ENCODE measurements at places on chromosomes 2 and 18.

GRCh38 chr2:98463081-98463481 is 18.4 kb downstream of the INPP4A start:
- DNase-seq, result no peak

DNA sequence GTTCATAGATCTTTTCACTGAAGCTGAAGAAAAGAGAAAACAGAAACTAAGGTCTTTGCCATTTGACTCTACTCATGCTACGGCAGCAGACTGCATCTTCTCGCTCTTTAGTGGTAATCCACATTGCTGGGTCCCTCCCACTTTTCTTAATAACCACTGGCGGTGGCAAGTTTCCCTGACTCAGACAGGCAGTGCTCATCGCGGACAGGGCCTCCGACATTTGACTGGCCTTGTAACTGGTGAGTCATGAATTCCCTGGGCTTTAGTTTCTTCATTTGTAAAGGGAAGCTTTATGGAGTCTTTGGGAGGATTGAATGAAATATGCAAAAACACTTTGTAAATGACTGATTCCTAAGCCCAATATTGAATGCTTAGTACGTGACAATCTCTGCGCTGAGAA is 238.2 kb upstream of the RBBP8 start:
- peak; percentile 84 for DNase-seq

- DNase-seq, result no peak
These were observed 433.7 kb upstream of the RAB12 start for GRCh38 chr18:8175501-8176061.

DNA sequence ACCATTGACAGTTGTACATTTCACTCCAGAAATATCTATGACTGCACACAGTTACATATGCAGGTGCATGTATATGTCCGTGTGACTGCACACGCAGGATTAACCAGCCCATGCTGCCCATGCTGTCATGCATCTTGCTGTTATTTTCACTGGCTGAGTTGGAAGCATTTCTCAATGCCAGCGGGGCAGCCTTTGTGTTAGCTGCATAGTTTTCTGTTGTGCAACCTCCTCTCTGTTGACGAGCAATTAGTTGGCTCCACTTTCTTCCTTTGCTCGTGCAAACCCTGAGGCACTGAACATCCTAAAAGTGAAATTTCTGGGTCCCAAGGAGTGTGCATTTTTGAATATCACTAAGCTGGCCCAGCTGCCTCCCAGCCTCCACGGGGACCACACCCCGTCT is 133.4 kb upstream of the GLI2 start:
- no peak for DNase-seq

DNA sequence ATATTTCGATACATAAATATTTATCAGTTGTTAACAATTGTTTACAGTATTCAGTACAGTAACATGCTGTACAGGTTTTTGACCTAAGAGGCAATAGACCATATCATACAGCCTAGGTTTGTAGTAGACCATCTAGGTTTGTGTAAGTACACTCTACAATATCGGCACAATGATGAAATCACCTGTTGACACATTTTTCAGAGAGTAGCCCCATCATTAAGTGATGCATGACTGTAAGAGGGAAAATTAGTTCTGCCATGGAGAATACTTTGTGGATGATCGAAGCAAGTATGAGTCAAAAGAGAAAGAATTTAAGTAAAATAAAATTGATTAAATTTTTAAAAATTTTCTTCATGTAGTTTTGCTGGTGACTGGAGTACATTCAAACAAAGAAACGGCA is 32.6 kb downstream of the VIT start:
- DNase-seq, result no peak

- DNase-seq, result peak; percentile 26
These were observed 73.0 kb downstream of the CTNNA2 start for GRCh38 chr2:79585701-79586433.

- DNase-seq, result no peak
These were observed 86.3 kb upstream of the LRRTM4 start for GRCh38 chr2:77608510-77608909.

DNA sequence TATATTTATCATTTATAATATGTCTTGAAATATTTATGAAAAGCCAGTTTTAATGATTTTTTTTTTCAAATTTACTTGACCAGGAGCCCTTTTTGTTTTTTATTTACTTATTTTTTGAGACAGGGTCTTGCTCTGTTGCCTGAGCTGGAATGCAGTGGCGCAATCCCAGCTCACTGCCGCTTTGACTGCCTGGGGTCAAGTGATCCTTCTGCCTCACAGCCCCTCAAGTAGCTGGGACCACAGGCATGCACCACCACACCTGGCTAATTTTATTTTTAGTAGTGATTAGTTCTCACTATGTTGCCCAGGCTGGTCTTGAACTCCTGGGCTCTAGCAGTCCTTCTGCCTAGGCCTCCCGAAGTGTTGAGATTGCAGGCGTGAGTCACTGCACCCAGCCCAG is 5.7 kb downstream of the EPB41L5 start:
- no peak for DNase-seq

GRCh38 chr2:216350214-216350791 is 22.0 kb downstream of the MARCHF4 start:
- peak; percentile 68 for DNase-seq

GRCh38 chr18:58302811-58303210 is 258.8 kb downstream of the NEDD4L start:
- DNase-seq, result no peak

- DNase-seq, result no peak
These were observed 25.6 kb downstream of the B3GNT7 start for GRCh38 chr2:231421051-231421580.

- no peak for DNase-seq
These were observed 30.9 kb upstream of the PGAP1 start for GRCh38 chr2:196957442-196957841.

- DNase-seq, result no peak
These were observed 99.5 kb downstream of the EPB41L3 start for GRCh38 chr18:5444269-5444668.

DNA sequence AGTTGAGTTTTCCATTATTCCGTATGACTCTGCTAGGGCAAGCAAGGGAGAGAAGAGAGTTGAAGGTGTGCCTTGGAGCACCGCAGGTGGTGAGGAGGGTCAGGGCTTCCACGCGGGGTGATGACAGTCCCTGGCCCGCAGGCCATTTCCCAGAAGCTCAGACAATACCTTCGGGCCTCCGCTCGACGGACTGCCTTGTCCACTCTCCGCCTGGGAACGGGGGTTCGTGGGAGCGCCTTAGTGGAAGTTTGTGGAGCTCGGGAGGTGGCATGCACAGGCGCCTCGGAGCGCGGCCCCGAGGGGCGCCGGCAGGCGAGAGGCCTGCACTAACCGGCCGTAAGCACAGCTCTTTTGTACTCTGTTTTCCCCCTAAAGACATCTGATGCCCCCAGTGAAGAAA is 69.8 kb downstream of the ARHGEF33 start:
- no peak for DNase-seq

GRCh38 chr2:239898292-239898925 is 126.7 kb downstream of the NDUFA10 start:
- DNase-seq, result no peak

- no peak for DNase-seq
These were observed 41.1 kb upstream of the SCYGR1 start for GRCh38 chr2:227428731-227429285.

GRCh38 chr2:28499282-28499681 is 3.4 kb downstream of the PLB1 start:
- no peak for DNase-seq
